ENCODE measurements at places on chromosomes 16 and 17. TPM values are rescaled to one million over a fixed set of nuclear protein-coding genes. Genes with fewer than 3 reads are reported as not detected.

GAS2L2 gene
- not detected for total RNA-seq

DYNC1LI2 gene
- total RNA-seq, result 37.9 TPM

LRRC75A gene
- total RNA-seq, result 0.05 TPM

DNASE1L2 gene
- total RNA-seq, result 0.93 TPM

TNK1 gene
- 0.77 TPM for total RNA-seq

SEPTIN12 gene
- not detected for total RNA-seq

ADGRG1 gene
- total RNA-seq, result 2.0 TPM

TP53TG3B gene
- total RNA-seq, result not detected

DNA sequence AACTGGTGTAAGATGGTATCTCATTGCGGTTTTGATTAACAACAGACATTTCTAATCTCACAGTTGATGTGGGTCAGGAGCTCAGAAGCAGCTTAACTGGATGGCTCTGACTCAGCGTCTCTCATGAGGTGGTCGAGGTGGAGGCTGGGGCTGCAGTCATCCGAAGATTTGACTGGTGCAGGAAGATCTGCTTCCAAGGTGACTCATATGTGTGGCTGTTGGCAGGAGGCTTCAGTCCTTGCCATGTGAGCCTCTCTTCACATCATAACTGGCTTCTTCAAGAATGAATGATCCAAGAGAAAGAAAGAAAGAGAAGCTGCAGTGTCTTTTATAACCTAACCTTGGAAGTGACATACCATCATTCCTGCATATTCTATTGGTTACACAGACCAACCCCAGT is 376.1 kb downstream of the SEC14L1 start:
- no peak for DNase-seq

GRCh38 chr17:58755577-58756245 is at the start of gene PPM1E:
Gene PPM1E (plus strand): TSS chr17:58755854.
- DNase-seq, result no peak

DNA sequence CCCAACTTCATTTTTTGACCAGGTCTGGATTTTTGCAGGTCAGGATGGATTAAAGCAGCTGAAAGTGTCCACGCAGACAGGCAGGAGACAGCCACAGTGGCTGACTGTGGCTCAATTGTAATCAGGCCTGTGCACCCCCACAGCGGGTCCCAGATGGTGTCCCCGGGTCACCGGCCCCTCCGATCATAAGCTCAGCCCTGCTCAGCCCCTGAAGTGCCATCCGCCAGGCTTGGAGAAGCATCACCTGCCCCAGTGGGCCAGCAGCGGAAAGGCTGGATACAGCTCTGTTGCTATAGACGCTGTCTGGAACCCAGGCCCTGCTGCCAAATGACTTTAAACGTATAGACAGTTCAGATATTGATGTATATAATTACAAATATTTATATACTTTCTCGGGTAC is 60.6 kb downstream of the RPH3AL start:
- no peak for DNase-seq

- no peak for DNase-seq
Observed at GRCh38 chr17:78144736-78145641, 1.2 kb upstream of the C17orf99 start.

GRCh38 chr17:68509141-68510057 is 2.8 kb upstream of the PRKAR1A start:
- no peak for DNase-seq

GRCh38 chr17:4543557-4544026 is 11.6 kb downstream of the MYBBP1A start:
- no peak for DNase-seq

DNA sequence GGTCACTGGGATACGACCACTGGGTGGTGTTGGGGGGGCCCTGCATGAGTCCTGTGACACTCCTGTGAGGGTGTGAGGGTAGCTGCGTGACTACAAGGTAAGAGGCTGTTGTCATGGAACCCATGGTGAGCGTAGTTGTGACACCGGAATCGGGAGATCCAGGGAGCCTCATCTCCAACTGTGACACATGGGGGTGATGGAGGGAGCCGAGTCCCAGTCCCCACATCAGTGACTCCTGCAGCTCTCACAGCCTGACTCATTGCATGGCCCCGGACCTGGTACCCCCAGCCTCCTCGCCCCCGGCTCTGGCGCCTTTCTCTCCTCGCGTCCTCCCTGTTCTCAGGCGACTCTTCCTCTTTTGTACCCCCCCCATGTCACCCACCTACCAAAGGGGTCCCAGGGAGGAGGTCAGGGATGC is 14.2 kb downstream of the CDH16 start:
- DNase-seq, result no peak

DNA sequence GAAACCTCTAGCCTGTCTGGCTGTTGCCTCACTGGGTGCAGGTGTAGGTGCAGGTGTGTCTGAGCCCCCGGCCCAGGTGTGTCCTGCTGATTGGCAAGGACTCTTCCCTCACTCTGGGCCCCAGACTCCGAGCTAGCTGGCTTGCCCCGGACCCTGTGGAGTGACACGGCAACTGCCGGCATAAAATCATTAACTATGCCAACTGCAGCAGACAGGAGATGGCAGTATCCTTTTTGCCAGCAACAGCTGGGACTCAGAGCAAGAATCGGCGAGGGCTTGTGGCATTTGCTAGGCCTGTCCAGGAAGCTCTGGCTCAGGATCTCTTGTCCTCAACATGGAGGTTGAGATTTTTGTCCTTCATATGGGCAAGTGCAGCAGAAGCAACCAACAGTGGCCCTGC is 20.8 kb downstream of the CIAPIN1 start:
- DNase-seq, result no peak

DNA sequence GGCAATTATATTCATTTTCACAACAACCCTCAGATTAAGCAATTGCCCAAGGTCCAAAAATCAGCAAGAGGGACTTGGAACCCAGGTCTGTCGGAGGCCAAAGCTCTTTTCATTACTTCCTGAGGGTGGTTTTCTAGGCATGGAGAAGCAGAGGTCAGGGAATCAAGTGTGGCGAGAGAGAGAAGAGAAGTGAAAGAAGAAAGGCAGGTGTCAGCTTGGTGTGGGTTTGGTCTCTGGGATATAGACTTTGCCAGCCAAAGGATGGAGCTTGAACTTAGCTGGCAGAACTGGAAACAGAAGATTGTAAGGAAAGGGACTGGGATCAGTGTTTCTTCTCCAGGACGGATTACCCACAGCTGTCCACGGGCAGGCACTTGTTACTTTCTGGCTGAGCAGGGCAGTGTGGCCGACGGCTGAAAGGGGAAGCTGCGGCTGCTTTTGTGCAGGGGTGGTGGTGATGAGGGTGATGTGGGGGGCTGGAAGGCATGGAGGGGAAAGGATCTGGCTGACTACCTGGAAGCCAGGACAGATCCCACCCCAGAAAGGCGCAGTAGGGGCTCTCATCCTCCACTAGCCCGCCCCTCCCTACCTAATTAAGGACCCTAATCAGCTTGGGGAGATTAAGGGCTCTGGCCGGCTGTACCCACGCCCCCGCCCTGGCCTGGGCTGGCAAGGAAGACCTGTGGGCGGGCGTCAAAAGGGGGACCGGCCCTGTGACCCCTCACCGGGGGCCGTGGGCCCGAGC is at the start of gene GUCY2D:
Gene GUCY2D, plus strand, starts transcription at position 640 of the 745 bp plus-strand sequence. CDS start 433 bp downstream, outside the sequence.
- DNase-seq, result no peak

DNA sequence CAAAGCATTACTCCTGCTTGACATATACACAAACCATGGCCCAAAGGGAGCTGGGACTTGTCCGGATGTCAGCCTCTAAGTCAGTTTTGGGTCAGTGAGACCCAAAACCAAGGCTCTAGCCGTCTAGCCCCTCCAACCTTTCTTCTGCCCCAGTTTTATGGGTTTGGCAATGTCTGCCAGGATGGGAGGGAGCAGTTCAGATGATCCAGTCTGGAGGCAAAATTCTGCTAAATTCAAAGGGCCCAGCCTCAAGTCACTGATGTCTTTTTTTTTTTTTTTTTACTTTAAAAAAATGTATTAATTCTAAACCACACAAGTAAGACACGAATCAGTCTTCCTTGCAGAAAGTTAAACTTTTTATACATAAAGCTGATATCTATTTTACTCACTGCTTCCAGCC is 8.6 kb downstream of the NLRC5 start:
- no peak for DNase-seq

- no peak for DNase-seq
Observed at GRCh38 chr16:75058806-75059205, 57.8 kb downstream of the LDHD start.

- no peak for DNase-seq
Observed at GRCh38 chr16:10929853-10930754, 12.2 kb downstream of the DEXI start.

DNA sequence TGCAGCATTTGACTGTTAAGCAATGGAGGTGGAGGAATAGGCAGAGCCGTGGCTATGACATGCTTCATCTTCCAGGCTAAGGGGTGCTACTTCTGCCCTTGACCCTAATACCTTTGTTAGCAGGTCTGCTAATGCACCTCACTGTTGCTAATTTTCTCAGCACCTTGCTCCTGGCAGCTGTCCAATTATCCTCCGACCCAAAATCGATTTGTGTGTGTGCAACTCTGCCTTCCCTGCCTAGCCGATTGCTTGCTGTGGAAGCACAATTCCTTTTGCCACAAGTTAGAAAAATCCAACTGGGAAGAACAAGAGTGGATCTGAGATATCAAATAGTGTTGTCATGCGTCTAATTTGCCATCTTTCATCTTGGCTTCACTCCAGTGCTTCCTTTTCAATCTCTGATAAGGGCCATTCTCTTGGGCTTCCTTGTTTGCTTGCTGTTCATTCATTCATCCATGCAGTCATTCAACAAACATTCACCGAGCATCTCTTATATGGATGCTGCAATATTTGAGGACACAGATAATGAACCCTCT is 422.8 kb downstream of the RBFOX1 start:
- DNase-seq, result no peak

GRCh38 chr17:75019146-75019545 is 6.7 kb downstream of the MRPL58 start:
- DNase-seq, result no peak

DNA sequence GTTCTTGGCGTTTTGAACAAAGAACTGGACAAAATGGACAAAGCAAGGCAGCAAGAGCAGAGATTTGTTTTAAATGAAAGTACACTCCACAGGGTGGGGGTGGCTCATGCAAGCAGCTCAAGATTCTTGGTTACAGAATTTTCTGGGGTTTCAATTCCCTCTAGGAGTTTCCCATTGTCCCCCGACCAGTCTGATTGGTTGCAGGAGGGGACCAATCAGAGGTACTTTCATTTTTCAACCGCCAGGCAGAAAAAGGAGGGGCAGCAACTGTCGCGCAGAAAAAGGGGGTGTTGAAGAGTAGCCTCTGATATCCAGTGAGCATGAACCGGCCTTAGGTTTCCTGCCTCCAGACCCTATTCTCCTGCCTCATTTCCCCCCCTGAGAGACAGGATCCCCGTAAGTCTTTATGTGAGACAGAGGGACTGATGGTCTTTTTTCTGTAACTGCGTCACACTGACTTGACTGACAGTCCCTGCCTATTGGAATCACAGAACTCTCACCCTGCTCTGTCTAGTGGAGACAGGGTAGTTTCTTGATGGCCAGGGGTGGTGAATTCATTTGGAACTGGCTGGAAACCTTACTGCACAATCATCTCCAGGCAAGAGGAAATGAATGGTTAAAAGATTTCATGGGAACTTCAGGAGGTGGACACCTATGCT is 59.4 kb upstream of the ALOX12 start:
- DNase-seq, result no peak

GRCh38 chr17:38925263-38925995 is at the start of gene LASP1NB:
Gene LASP1NB (plus strand): TSS chr17:38925614.
- no peak for DNase-seq

DNA sequence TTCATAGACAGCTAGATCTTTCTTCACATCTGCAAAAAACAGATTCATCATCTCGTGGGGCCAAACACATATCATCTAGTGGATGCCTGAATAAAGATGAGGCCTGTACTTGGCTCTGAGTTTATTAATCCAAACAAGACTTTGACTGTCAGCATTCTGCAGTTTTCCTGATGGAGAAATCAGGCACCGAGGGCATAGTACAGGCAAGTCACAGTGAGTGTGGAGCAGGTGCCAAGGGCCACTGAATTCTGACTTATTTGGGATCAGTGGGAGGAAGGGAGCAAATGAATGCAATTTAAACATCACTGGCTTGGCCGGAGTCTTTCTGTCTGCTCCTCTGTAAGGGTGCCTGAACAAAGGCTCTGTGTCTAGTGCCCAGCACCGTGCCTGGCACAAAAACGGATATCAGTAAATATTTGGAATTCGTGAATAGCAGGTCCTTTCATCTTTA is 975 bp downstream of the CFAP20 start:
- DNase-seq, result no peak
